ENCODE measurements at places on chromosomes 1 and 21.
A peak's percentile ranks its signal among the peaks of the same experiment; 100 is the strongest.

DNA sequence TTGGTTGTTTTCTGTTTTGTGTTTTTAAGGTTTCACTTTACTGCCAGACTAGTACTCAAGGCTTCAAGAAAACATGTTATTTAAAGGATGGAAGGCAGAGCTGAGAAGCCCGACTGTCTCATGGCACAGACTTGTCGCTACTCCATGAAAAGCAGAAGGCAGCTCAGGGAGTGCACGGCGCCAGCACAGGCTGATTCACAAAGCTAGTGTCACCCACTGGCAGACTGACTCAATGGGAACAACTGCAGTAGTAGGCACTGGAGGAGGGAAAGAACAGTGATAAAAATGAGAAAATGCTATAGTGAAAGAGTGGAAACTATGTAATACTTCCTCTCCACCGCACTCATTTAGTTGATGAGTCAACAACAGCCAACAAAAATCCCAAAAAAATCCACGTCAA is 14.7 kb downstream of the HSF2BP start:
- peak; percentile 29 for DNase-seq

DNA sequence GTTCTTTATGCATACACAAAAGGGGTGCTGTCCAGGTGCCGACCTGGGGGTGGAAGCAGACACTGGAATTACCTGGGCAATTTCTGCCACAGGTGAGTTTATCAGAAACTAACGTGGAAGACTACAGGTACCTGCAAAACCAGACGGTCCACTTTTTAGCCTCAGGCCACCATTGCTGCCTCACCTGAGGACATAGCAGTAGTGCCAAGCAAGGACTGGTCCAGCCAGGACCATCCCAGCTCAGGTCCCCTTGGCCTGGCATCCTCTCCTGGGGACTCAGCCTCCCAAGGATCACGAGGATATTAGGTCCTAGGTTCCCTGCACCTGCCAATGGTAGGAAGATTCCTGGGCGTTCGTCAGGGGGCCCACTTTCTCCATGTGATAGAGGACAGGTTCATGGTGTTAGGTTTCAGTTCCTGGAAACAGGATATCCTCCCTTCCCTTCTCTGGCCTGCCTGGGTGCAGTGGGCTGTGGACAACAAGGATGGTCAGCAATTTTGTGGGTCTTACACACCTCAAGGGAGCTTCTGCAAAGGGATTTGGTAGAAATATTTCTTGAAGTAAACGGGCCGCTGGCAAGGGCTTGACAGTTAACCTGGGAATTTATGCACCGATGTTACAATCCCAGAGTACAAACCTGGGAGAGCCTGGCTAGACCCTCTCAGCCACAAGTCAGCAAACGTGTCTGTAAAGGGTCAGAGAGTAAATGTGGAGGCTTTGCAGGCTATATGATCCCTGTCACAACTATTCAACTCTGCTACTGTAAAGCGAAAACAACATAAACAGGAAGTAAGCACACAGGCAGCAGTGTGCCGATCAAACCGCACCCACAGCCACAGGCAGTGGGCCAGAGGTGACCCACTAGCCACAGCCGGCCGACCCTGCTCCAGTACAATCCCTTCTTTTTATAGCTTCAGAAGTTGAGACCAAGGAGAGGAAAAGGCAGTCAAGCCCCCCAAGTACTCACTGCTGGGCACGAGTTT is 71.4 kb upstream of the RAB4A start:
- no peak for DNase-seq

DNA sequence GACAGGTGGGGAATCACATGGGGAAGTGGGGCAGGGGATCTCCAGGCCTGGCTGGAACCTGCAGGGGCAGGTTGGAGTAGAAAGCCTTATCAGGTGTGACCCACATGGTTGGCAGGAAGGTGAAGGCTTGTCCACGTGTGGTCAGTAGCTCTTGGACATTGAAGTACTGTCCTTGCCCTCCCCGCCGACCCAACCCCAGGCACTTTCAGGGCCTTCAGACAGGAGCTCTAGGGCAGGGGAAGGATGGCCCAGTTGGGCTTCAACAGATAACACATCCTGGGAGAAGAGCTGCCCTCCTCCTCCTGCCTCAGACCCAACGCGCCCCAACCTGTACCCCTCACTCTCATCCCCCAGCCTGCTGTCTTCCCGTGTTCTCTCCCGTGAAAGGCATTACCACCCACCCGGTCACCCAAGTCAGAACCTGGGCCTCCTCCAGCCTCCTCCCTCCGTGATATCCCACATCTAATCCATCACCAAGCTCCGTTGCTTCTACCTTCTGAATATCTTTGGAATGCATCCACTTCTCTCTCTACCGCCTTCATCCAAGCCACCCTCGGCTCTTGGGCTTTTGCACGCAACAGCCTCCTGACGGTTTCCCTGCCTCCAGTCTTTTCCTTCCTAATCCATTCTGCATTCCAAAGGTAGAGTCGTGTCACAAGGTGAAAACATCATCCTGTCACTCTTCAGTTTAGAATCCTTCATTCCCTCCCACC is 15.9 kb downstream of the PTPRF start:
- no peak for DNase-seq

DNA sequence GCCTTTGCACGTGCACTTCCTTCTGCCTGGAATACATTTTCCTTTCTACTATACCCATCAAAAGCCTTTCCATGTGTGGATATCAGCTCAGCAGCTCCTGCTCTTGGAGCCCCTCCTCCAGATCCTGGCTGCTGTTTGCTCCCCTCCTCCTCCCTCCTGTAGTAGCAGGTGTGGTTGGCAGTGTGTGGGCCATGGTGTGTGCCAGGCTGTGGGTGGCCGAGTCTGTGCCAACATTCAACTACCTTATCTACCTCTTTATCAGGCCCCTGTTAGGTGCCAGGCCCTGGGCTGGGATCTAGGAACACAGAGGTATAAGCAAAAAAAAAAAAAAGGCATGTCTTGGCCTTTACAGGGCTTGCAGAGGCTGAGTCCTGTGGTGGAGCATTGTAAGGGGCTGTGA is 180.6 kb upstream of the JUN start:
- no peak for DNase-seq
